Liver (tissue), 10 donors: ENCODE measurements at places on chromosomes 16 and 17. TPM values are rescaled to one million over a fixed set of nuclear protein-coding genes. Genes with fewer than 3 reads are reported as not detected.
A peak's percentile ranks its signal among the peaks of the same experiment; 100 is the strongest.

DNA sequence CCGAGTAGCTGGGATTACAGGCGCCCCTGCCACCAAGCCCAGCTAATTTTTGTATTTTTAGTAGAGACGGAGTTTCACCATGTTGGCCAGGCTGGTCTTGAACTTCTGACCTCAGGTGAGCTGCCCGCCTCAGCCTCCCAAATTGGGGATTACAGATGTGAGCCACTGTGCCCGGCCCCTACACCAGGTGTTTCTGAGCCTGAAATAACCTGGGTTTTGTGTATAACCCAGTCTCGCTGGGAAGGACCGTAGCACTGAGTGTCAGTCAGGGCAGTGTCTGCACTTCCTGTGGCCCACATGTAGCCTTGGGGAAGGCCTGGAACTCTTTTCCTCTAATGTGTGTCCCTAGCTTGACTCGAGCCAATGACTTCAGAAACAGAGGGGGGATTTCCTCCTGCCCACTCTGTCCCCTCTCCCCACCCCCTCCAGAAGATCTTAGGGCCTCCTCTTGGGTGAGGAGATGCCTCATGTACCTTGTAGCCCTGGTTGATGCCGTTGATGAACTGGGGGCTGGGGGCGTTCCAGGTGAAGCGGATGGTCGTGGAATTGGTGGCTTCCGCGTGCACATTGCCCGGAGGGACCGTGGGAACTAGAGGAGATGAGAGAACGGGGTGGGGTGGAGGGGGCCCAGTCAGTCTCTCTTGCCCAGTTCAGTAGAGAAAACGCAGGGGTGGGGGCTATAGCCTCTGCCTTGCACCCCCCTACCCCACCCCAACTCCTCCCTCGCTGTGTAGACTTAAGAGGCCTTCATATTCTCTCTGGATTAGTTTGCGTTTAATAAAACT, 102.6 kb upstream of the CDC42EP4 start:
- no peak for DNase-seq
- no peaks in the 10 kb centered on the region for H3K36me3 ChIP-seq
- H3K4me1 ChIP-seq: no peaks in the 10 kb centered on the region
- H3K27ac ChIP-seq: no peak overlapping the region
- no peaks in the 10 kb centered on the region for H3K27me3 ChIP-seq

Gene CD79B
- polyA plus RNA-seq: 3.6 TPM

DNA sequence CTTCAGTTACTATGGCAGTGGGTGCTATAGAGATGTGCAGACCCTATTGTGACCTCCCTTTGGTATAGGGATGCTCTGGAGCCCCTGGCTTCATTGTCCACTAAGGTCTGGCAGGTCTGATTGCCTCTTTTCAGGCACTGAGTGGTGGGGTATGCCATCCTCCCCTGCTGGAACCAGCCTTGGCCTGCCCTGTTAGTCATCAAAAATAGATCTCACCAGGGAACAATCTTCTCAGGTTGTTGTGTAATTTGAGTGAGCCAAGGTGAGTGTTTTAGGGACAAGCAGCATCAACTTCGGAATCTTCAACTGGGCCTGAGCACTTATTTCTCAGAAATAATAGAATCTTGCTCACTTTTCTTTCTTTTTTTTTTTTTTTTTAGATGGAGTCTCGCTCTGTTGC, 19.6 kb downstream of the HMOX2 start:
- H3K27me3 ChIP-seq: no peaks in the 10 kb centered on the region
- DNase-seq: no peak
- no peaks in the 10 kb centered on the region for H3K36me3 ChIP-seq

Gene CHST5
- not detected for polyA plus RNA-seq

DNA sequence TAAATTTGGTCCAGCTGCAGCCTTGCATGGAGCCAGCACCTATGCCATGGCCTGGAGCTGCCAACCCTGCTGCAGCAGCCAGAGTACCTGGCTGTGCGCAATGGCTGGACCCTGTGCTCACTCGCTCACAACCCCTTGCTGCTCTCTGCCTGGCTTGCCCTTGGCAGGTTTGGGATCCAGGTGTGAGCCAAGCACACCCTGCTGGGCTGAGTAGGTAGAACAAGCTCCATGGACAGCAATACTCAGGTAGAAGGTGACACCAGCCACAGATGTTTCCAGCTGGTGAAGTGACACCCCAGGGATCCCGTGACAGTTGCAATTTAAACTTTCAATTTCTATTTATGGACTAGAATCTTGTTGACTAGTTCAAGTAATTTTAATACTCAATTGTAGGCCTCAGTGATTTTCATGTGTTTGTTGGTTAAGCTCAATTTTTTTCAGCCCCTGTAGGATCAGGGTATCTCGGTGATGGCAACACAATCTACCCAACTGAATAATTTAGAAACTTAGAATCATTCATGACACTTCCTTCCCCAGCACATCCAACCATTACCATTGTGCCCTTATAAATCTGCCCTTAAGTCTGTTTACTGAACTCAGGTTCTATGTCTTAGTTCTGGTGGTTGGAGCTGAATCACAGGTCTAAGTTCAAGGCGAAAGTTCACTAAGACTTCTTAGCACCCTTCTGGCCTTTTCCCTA, 480.0 kb downstream of the PMP22 start:
- H3K27me3 ChIP-seq: no peaks in the 10 kb centered on the region
- no peak overlapping the region for H3K4me3 ChIP-seq
- DNase-seq: peak; percentile 41
- no peaks in the 10 kb centered on the region for H3K36me3 ChIP-seq
- H3K27ac ChIP-seq: no peak overlapping the region
- no peaks in the 10 kb centered on the region for H3K4me1 ChIP-seq

Gene ABCA9
- polyA plus RNA-seq: 1.4 TPM

Gene PLLP
- 2.6 TPM for polyA plus RNA-seq

Gene AGRP
- 0.18 TPM for polyA plus RNA-seq

- H3K27me3 ChIP-seq: no peaks in the 10 kb centered on the region
- no peaks in the 10 kb centered on the region for H3K36me3 ChIP-seq
- H3K4me3 ChIP-seq: no peak overlapping the region
- H3K27ac ChIP-seq: no peak overlapping the region
These were observed 7.5 kb upstream of the SMTNL2 start for GRCh38 chr17:4576729-4577322.

DNA sequence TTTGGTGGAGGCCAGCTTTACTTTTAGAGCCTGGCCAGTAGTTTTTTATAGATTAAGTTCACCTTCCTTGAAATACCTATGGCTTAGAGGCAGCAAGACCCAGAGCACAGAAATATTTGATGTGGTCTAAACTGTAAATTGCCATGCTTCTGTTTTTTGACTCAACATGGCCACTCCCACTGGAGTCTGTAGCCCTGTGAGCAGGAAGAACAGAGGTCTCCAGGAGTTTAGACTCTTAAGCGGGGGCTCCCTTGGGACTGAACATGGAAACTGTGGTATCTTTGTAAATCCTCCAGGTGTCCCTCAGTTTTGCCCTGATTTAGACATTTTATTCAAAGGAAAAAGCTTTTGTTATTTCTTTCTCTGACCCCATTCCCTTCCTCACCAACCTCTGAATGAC, 145.6 kb downstream of the FTO start:
- no peaks in the 10 kb centered on the region for H3K27me3 ChIP-seq
- H3K36me3 ChIP-seq: no peaks in the 10 kb centered on the region
- H3K27ac ChIP-seq: no peak overlapping the region
- no peaks in the 10 kb centered on the region for H3K4me1 ChIP-seq

DNA sequence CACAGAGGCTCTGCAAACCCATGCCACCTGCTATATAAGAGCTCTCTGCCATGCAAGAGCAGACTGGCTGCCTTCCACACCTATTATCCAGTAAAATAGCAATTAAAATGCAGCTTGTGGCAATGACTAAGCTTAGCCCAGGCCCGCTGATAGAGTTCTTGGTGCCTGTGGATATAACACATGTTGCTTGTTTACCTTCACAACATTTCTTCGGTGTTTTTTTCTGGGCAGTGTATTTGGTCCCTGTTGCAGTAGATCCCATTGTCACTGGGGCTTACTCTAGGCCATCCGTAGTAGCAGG, 63.5 kb downstream of the SPECC1 start:
- no peaks in the 10 kb centered on the region for H3K27me3 ChIP-seq
- H3K27ac ChIP-seq: no peak overlapping the region
- H3K4me3 ChIP-seq: no peak overlapping the region
- no peak for DNase-seq

Gene TM4SF5
- 309 TPM for polyA plus RNA-seq

Gene RGS9
- 4.0 TPM for polyA plus RNA-seq

Gene KRTAP4-9
- not detected for polyA plus RNA-seq

DNA sequence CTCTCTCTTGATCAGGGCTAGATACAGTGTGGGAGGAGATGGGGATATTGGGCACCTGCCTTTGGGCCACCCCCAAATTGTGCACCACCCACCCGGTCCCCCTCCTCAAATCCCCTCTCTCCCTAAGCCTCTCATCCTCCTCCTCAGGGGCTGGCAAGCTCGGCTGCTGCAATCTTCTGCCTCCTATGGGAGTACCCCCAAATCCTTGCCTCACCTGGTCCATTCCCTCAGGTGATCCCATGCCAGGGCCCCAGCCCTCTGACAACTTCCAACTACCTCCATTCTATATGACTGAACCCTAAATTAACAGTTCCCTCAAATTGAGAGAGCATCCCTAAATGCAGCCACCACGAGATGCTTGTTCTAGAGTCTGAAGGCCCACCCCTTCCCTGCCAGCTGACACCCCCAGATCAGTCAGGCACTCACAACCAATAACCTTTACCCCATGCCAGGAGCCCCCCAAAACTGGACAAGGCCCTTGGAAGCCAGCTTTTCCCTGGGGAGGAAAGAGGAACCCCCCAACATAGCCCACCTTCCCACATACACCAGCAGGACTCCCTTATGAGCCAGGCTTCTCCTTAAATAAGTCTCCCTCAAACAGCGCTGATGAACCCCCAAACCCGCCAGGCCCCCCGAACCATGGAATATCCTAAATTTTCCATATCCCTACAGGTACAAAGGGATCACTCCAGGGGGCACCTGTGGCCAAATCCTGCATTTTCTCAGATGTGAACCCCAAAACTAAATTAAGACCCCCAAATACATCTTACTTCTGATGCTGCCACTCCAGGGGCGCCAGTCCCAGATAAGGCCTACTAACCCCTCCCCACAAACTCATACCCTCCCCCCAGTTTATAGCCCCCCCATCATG, 3.2 kb downstream of the DLG4 start:
- H3K4me3 ChIP-seq: no peak overlapping the region
- H3K27me3 ChIP-seq: no peaks in the 10 kb centered on the region
- peaks cover 41% of the 10 kb centered on the region for H3K4me1 ChIP-seq
- H3K36me3 ChIP-seq: no peaks in the 10 kb centered on the region
- no peak overlapping the region for H3K27ac ChIP-seq

GRCh38 chr16:28082624-28083023, 19.1 kb upstream of the GSG1L start:
- no peak overlapping the region for H3K4me3 ChIP-seq
- no peaks in the 10 kb centered on the region for H3K4me1 ChIP-seq
- H3K27ac ChIP-seq: no peak overlapping the region

Gene CCDC154
- 0.18 TPM for polyA plus RNA-seq

Gene XYLT1
- polyA plus RNA-seq: 0.27 TPM

Gene CDK5R1
- 0.44 TPM for polyA plus RNA-seq

Gene POLDIP2
- polyA plus RNA-seq: 150 TPM

- H3K36me3 ChIP-seq: no peaks in the 10 kb centered on the region
- DNase-seq: no peak
- H3K4me3 ChIP-seq: no peak overlapping the region
- no peaks in the 10 kb centered on the region for H3K4me1 ChIP-seq
- H3K27me3 ChIP-seq: peaks cover 5% of the 10 kb centered on the region
These were observed 66.5 kb downstream of the IGF2BP1 start for GRCh38 chr17:49063652-49064051.

DNA sequence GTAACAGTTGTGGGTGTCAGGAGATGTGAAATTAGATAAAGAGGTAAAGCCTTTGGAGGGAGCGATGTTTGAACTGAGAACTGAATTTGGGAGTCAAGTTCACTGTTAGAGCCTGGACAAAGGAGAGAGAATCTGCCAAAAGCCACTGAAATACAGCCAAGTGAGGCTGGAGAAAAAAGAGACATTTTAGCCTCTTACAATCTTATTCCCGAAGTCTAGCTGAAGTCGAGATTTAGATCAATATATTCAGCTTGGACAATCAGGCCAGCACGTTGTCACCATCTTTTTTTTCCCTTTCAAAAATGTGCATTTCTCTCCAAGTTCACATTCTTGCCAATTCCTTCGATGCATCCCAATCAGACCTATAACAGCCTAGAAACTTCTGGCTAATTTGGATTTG, 312.2 kb downstream of the RBFOX1 start:
- H3K4me1 ChIP-seq: no peaks in the 10 kb centered on the region
- no peak overlapping the region for H3K4me3 ChIP-seq
- DNase-seq: no peak
- H3K27me3 ChIP-seq: peaks cover 2% of the 10 kb centered on the region
- H3K27ac ChIP-seq: no peak overlapping the region
- H3K36me3 ChIP-seq: no peaks in the 10 kb centered on the region

DNA sequence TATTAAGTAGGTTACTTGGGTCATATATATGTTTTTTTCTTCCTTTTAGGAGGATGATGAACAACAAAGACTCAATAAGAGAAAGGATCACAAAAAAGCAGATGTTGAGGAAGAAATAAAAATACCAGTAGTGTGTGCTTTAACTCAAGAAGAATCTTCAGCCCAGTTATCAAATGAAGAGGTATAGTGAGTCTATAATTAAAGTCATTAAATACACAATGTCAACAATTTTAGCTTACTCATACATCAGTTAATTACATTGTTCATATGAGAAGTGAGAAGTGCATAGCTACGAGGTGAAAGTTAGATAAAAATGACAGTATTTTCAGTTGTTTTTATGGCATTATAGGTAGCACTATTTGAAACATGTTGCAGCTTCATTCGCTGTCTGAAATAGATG, 65.2 kb downstream of the NUP88 start:
- DNase-seq: no peak
- peaks cover 22% of the 10 kb centered on the region for H3K36me3 ChIP-seq
- H3K27ac ChIP-seq: no peak overlapping the region
- no peaks in the 10 kb centered on the region for H3K4me1 ChIP-seq
- H3K27me3 ChIP-seq: no peaks in the 10 kb centered on the region

Gene CES2
- 173 TPM for polyA plus RNA-seq

- no peak for DNase-seq
- no peak overlapping the region for H3K27ac ChIP-seq
- H3K27me3 ChIP-seq: peaks cover 12% of the 10 kb centered on the region
- no peak overlapping the region for H3K4me3 ChIP-seq
- no peaks in the 10 kb centered on the region for H3K36me3 ChIP-seq
- no peaks in the 10 kb centered on the region for H3K4me1 ChIP-seq
These were observed 346.2 kb downstream of the FOXL1 start for GRCh38 chr16:86924537-86924936.
